Left ventricle myocardium inferior (tissue), 1 donor: ENCODE measurements at places on chromosomes 12 and 14. TPM values are rescaled to one million over a fixed set of nuclear protein-coding genes. Genes with fewer than 3 reads are reported as not detected.

DNA sequence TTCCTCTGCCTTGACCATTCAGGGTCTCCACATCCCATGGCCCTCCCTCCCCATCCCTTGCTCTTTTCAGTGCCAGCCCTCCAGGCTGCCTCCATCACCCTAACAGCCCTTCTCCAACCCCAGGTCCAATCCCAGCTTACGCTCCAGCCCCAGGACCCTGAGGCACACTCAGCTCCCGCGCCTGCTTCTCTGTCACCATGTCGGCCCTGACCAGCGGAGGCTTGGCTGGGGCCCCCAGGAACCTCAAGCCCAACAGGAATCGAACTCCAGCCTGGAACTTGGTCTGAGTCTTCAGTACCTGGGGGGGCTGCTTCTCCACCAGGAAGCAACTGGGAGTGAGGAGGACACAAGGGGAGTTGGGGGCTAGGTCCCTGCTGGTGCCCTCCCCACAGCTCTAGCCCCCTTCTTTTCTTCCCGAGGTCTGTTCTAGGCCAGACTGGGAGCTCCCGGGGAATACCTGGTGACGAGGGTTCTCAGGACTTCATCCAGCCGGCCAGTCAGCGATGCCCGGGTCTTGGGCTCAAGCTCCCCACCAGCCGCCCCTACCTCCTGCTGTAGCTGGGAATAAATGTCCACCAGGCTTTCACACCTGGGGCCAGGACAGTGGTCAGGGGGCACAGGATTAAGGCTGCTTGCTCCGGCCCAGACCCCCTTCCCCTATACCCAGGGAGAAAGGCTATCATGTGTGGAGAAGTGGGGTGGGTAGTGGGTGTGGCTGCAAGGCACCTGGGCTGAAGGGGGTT, 6.0 kb downstream of the STAT6 start:
- no peak for DNase-seq
- peaks cover 51% of the 10 kb centered on the region for H3K36me3 ChIP-seq
- H3K4me1 ChIP-seq, result peaks cover 38% of the 10 kb centered on the region
- no peak overlapping the region for H3K4me3 ChIP-seq
- H3K27ac ChIP-seq, result no peak overlapping the region

GRCh38 chr12:131105351-131105735, 151.6 kb downstream of the ADGRD1 start:
- no peak overlapping the region for H3K27ac ChIP-seq
- peaks cover 13% of the 10 kb centered on the region for H3K4me1 ChIP-seq
- H3K4me3 ChIP-seq, result no peak overlapping the region
- DNase-seq, result no peak
- peaks cover 19% of the 10 kb centered on the region for H3K36me3 ChIP-seq

GRCh38 chr14:99257673-99258221, 14.2 kb downstream of the BCL11B start:
- H3K36me3 ChIP-seq, result no peaks in the 10 kb centered on the region
- H3K4me3 ChIP-seq, result no peak overlapping the region

DNA sequence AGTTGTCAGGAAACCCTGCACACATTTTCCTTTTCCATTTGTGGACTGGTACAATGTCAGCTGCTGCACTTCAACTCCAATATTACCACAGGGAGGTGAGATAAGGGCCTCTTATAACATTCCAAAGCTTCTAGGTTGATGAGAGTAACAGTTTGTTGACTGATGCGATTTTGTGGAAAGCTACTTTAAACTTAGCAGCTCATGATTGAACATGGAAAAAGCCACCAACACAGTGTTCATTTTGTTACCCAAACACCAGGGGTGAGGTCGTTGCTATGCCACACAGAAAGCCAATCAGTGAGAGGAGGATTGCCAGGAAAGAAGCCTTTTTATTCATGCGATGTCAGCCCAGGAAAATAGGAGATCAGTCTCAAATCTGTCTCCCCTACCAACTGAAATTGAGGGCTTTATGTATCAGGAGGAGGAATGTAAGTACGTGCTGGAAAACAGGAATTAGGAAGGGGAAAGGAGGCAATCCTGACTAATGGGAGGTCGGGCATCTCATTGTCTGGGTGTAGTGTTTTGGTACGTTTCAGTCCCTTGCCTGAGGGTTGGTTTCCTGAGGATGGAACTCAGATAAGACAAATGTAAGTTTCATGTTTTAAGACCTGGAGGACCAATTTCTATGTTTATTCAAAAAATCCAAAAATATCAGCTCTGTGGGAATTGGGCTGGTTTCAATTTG, 92.7 kb upstream of the PLEKHA5 start:
- no peaks in the 10 kb centered on the region for H3K27me3 ChIP-seq
- peaks cover 33% of the 10 kb centered on the region for H3K4me1 ChIP-seq
- peak overlapping the region; percentile 64 for H3K4me3 ChIP-seq

GRCh38 chr12:125305231-125305630, 240.0 kb downstream of the AACS start:
- peaks cover 10% of the 10 kb centered on the region for H3K27me3 ChIP-seq
- H3K4me3 ChIP-seq, result no peak overlapping the region
- no peak overlapping the region for H3K27ac ChIP-seq

DNA sequence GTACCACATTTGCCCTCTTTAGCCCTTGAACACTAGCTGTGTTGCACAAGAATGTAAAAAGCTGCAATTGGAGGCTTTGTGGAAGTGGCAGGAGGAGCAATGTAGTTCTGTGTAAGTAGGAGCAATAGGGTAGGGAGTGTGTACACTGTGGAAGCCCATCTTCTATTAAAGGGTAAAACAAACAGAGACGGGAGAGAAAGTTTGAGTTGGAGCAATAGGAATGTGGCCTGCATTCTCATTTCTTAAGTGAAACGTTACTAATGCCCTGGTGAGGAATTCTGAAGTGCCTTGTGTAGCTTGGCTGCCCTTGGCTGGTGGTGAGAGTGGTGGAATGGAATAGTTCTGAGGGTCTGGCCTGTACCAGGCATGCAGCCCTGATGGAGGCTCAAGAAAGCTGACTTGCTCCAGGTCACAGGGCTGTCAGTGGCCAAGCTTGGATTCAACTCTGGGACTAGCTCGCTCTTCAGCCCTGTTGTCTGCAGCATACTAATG, 38.8 kb upstream of the ATP23 start:
- H3K36me3 ChIP-seq, result no peaks in the 10 kb centered on the region
- H3K4me1 ChIP-seq, result peaks cover 30% of the 10 kb centered on the region
- H3K4me3 ChIP-seq, result no peak overlapping the region

DNA sequence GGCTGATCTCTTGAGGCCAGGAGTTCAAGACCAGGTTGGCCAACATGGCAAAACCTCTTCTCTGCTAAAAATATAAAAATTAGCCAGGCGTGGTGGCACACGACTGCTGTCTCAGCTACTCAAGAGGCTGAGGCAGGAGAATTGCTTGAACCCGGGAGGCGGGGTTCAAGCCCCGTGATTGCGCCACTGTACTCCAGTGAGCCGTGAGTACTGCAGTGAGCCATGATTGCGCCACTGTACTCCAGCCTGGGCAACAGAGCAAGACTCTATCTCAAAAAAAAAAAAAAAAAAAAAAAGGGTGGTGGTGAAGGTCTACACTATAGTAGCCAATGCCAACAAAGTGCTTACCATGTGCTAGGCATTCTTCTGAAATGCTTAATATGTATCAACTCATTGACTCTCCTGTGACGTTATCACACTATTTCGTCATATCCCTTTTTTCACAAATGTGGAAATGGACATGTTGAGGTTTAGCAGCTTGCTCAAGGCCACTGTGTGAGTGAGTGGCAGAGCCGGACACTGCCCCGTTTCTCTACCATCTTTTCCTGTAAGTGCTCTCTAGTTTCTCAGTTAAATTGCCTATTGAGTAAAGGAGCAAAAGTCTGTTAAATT, 59.6 kb downstream of the GNS start:
- no peak overlapping the region for H3K4me3 ChIP-seq
- H3K27me3 ChIP-seq, result no peaks in the 10 kb centered on the region
- peaks cover 18% of the 10 kb centered on the region for H3K36me3 ChIP-seq
- peaks cover 24% of the 10 kb centered on the region for H3K4me1 ChIP-seq
- no peak overlapping the region for H3K27ac ChIP-seq
- no peak for DNase-seq

DNA sequence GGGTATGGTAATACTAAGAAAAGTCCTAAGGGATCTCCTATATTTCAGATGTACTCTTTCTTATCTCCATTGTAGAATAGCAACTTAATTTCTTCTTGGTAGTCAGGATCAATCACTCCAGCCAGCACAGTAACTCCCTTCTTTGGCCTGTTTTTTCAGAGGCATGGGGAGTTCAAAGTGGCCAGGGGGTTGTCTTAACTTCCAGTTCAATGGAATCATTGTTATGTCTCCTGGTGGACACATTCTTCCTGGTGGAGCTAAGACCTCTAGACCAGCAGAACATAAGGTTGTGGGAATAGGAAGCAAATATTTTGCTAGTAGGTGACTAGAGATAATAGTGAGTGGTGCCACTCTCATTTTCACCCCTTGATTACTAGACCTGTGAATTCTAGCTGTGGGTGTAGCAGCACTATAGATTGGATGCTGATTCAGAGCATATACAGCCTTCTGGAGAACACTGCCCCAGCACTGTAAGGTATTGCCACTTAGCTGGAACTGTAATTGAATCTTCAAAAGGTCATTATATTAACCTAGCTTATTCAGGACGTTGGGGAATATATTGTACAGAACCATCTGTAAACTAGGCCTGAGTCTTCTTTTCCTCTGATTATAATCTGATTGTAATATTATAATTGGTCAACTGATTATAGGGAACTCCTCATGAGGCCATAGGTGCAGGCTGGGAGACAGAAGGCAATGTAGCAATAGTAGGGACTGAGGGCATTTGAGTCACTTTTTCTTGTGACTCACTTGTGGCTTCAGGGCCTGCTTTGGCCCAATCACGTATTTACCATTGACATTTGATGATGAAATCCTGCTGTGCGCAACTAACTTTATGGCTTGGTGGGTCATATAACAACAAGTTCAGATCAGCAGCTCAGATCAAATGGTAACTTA, 60.2 kb upstream of the ATP2B1 start:
- H3K27me3 ChIP-seq, result peaks cover 18% of the 10 kb centered on the region
- H3K4me3 ChIP-seq, result no peak overlapping the region
- no peaks in the 10 kb centered on the region for H3K4me1 ChIP-seq
- no peak for DNase-seq
- no peaks in the 10 kb centered on the region for H3K36me3 ChIP-seq

DNA sequence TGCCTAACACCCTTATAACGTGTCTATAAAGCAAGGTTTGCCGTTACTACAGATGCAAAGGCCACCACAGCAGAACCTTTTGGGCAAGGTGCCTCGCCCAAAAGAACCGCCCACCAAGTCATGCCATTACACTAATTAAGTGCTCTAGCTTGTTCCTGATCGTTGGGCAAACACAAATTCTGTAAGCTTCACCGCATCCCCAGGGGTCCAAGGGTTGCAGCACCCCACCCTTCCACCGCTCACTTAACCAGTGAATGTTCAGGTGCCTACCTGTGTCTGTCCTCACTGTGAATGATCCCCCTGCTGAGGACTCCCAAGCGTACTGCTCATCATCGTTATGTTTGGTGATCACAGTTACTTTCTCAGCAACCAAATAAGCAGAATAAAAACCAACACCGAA, 1.4 kb downstream of the HSP90AA1 start:
- no peak overlapping the region for H3K27ac ChIP-seq
- H3K27me3 ChIP-seq, result no peaks in the 10 kb centered on the region
- peaks cover 54% of the 10 kb centered on the region for H3K36me3 ChIP-seq
- H3K4me3 ChIP-seq, result peak overlapping the region; percentile 92
- H3K4me1 ChIP-seq, result peaks cover 66% of the 10 kb centered on the region

GRCh38 chr12:53308276-53308675, 8.8 kb downstream of the MYG1 start:
- H3K4me3 ChIP-seq, result no peak overlapping the region
- H3K27ac ChIP-seq, result no peak overlapping the region
- H3K36me3 ChIP-seq, result peaks cover 91% of the 10 kb centered on the region
- H3K27me3 ChIP-seq, result no peaks in the 10 kb centered on the region
- no peak for DNase-seq
- peaks cover 7% of the 10 kb centered on the region for H3K4me1 ChIP-seq

GRCh38 chr12:129788506-129789084, 115.2 kb downstream of the TMEM132D start:
- no peaks in the 10 kb centered on the region for H3K4me1 ChIP-seq
- no peak for DNase-seq
- H3K36me3 ChIP-seq, result no peaks in the 10 kb centered on the region
- H3K27ac ChIP-seq, result no peak overlapping the region

GRCh38 chr12:103676893-103677292, 89.8 kb downstream of the STAB2 start:
- peaks cover 22% of the 10 kb centered on the region for H3K4me1 ChIP-seq
- peaks cover 35% of the 10 kb centered on the region for H3K27me3 ChIP-seq
- no peak overlapping the region for H3K4me3 ChIP-seq
- no peak for DNase-seq
- H3K27ac ChIP-seq, result no peak overlapping the region
- H3K36me3 ChIP-seq, result no peaks in the 10 kb centered on the region

DNA sequence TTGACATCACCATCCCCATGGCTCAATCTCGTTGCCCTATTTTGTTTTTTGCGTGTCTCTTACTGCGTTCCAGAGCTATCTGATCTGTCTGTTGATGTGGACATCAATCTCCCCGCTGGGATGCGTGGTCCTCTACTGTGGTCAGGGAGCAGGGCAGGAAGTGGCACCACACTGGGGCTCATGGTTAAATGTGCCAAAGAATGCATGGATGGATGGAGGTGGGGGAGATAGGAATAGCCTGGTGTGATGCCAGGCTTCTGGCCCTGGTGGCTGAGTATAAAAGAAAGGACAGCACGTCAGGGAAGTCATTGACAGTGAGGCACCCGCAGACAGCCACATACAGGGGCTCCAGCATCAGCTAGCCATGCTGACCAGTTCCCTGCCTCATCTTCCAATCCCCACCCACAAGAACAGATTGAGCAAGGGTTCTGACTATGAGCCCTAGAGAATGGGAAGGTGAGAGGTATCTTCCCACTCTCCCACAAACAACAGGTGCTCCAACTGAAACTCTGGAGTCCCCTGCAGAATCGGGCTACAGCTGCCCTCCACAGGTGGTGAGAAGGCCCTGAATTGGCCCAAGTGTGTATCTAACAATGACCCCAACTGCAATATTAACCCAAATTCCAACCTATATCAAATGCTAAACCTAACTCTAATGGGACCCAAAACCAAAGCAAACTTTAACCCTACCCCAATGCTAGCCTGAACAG, 2.7 kb upstream of the BEGAIN start:
- peaks cover 19% of the 10 kb centered on the region for H3K4me1 ChIP-seq
- H3K36me3 ChIP-seq, result no peaks in the 10 kb centered on the region
- no peak overlapping the region for H3K4me3 ChIP-seq
- H3K27ac ChIP-seq, result no peak overlapping the region

GRCh38 chr12:23140710-23141109, 515.7 kb downstream of the ETNK1 start:
- no peaks in the 10 kb centered on the region for H3K27me3 ChIP-seq
- H3K4me3 ChIP-seq, result no peak overlapping the region
- H3K27ac ChIP-seq, result no peak overlapping the region
- no peaks in the 10 kb centered on the region for H3K4me1 ChIP-seq

- DNase-seq, result no peak
- no peak overlapping the region for H3K4me3 ChIP-seq
- H3K27me3 ChIP-seq, result no peaks in the 10 kb centered on the region
- peaks cover 7% of the 10 kb centered on the region for H3K4me1 ChIP-seq
- H3K27ac ChIP-seq, result no peak overlapping the region
Measured at GRCh38 chr14:76262641-76263040, 110.9 kb downstream of the GPATCH2L start.

Gene STYK1
- not detected for total RNA-seq

Gene CEP170B
- total RNA-seq, result 11.7 TPM

Gene FAIM2
- total RNA-seq, result 7.4 TPM

Gene BEGAIN
- total RNA-seq, result 1.9 TPM

Gene WNT1
- not detected for total RNA-seq

Gene SOCS4
- 18.1 TPM for total RNA-seq

Gene TAS2R50
- 0.47 TPM for total RNA-seq

Gene JAG2
- total RNA-seq, result 26.1 TPM

Gene FOXA1
- not detected for total RNA-seq
